ENCODE measurements at places on chromosomes 1 and 21.
A peak's percentile ranks its signal among the peaks of the same experiment; 100 is the strongest.

- DNase-seq = peak; percentile 7
- peak overlapping the region; percentile 53 for H3K4me3 ChIP-seq
Observed at GRCh38 chr1:63073309-63074306, 248.8 kb upstream of the FOXD3 start.

DNA sequence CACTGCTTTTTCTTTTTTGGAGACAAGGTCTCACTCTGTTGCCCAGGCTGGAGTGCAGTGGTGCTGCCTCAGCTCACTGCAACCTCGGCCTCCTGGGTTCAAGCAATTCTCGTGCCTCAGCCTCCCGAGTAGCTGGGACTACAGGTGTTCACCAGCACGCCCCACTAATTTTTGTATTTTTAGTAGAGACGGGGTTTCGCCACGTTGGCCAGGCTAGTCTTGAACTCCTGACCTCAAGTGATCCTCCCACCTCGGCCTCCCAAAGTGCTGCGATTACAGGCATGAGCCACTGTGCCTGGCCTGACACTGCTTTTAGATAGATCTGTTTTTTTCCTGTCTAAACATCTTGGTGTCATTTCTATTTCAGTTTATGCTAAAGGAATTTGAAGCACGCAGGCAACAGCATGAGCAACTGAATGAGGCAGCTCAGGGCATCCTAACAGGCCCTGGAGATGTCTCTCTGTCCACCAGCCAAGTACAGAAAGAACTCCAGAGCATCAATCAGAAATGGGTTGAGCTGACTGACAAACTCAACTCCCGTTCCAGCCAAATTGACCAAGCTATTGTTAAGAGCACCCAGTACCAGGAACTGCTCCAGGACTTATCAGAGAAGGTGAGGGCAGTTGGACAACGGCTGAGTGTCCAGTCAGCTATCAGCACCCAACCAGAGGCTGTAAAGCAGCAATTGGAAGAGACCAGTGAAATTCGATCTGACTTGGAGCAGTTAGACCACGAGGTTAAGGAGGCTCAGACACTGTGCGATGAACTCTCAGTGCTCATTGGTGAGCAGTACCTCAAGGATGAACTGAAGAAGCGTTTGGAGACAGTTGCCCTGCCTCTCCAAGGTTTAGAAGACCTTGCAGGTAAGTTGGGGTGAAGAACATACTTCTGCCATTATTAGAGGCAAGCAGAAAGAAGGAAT lies 106.1 kb upstream of the BMP8A start:
- H3K27me3 ChIP-seq = no peaks in the 10 kb centered on the region
- no peak overlapping the region for H3K27ac ChIP-seq
- no peaks in the 10 kb centered on the region for H3K36me3 ChIP-seq

DNA sequence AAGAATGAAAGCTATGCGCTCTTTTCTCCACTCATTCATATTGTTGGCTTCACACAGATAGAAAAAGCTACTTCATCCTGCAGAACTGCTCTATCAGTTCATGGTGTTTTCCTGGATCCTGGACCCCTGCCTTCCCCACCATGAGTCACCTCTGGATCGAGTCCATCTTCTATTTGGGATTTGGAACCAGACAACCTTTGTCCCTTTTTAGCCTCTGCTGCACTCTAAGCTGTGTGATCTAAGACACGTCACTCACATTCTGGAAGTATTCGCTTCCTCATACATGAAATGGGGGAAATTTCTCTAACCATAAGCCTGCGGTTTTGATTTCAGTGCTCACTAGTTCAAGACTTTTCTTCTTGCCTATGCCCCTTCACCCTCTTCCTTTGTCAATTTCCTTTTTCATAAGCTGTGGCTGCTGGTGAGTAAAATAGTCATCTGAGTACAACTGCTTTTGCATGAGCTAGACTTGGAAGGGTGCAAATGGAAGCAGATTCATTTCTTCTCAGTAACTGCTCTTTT lies 14.1 kb upstream of the DEGS1 start:
- H3K36me3 ChIP-seq = no peaks in the 10 kb centered on the region
- DNase-seq = no peak
- no peaks in the 10 kb centered on the region for H3K4me1 ChIP-seq
- no peak overlapping the region for H3K4me3 ChIP-seq
- no peaks in the 10 kb centered on the region for H3K27me3 ChIP-seq

DNA sequence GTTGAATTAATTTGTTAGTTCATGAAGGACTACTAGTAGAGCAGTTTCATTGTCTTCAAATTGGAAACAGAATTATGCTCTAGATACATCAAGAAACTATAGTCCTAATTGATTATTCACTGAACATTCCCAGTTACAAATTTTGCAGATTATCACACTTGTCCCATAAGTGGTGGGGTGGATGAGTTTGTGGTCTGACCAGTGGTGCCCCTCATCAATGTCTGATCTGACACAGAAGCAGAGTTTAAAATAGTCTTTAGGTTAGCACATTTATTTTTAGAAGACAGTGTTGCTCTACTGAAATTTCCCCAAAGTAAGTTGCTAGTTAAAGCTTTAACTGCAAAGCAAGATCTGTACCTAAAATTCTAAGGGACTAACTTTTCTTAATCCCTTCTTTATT lies 42.9 kb downstream of the INKA2 start:
- no peak for DNase-seq
- no peaks in the 10 kb centered on the region for H3K27me3 ChIP-seq
- H3K36me3 ChIP-seq = no peaks in the 10 kb centered on the region
- peaks cover 13% of the 10 kb centered on the region for H3K4me1 ChIP-seq
- H3K4me3 ChIP-seq = no peak overlapping the region

DNA sequence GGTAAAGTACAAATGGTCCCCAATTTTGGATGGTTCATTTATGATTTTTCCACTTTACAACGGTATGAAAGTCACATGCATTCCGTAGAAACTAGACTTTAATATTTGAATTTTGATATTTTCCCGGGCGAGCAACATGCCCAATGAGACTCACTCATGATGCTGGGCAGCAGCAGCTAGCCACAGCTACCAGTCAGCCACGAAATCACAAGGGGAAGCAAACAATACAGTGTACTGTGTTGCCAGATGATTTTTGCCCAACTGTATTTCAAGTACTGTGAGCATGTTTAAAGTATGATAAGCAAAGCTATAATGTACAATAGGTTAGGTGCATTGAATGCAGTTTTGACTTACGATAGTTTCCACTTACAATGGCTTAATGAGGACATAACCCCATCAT lies 266.8 kb downstream of the VAV3 start:
- no peaks in the 10 kb centered on the region for H3K36me3 ChIP-seq
- no peak for DNase-seq
- H3K27ac ChIP-seq = no peak overlapping the region
- no peaks in the 10 kb centered on the region for H3K27me3 ChIP-seq

DNA sequence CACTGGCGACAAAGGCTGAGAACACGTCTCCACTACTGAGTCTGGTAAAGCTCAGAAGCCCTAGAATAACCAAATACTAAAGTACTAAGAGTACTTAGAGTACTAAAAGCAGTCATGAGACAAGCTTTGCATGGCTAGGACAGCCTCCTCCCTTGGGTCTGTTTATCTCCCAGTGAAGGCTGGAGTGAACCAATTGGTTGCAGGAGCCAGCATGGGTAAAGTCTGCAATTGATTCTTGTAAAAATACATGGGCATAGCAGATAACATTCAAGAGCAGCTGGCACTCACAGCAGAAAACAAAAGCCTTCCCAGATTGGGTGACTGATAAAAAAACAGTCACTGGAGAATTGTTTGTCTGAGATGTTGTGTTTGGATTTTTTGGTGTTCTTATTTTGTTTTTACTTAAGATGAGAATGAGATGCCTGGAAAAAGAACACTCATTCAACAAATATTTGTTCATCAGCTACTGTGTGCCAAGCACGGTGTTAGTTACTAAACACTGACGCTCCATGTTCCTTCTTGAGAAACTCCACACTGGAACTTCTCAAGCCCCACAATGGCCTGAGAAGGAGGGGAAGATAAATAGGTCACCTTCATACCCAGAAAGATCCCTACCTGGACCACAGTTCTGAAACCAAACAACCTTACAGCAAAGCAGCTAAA lies 3.7 kb downstream of the IRF6 start:
- DNase-seq = no peak
- H3K4me3 ChIP-seq = no peak overlapping the region
- peak overlapping the region; percentile 78 for H3K27ac ChIP-seq
- H3K4me1 ChIP-seq = no peaks in the 10 kb centered on the region

DNA sequence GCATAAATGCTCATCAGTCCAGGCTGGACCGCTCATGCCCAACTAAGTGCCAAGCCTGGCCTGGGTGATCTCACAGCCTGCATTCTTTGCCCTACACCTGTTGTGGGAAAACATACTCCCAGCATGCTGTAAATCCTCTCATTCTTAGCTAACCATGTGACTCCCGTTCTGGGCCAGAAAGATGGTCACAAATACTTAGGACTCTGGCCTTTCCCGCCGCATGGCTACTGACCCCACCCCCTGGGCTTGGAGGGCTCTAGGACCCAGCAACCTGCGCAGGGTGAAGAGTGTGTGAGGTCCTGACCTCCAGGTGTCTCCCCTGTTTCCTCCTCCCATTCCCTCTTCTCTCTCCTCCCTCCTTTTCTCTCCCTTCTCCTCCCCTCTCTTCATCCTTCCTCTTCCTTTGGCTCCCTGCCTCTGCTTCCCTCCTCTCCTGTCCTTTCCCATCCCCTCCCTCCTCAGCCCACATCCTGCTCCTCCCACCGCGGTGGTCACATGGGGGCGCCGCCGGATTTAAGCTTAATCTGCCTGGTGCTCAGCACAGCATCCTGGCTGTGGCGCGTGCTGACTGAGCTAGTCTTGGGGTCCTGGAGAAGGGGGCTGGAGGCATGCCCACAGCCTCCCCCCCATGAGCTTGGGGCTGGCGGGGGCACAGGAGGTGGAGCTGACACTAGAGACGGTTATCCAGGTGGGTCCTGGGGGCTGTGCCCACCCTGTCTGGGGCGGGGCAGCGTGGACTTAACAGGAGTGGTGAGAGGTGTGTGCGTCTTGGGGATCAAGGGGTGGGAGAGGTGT lies at the start of gene CROCC:
CROCC (plus strand) TSS at position 541 of the 795 bp plus-strand sequence; CDS start at position 629, 88 bp downstream.
- DNase-seq = no peak
- H3K36me3 ChIP-seq = no peaks in the 10 kb centered on the region
- no peak within 1 kb of the TSS for H3K4me3 ChIP-seq
- H3K4me1 ChIP-seq = no peaks in the 10 kb centered on the region
- peaks cover 19% of the 10 kb centered on the region for H3K27me3 ChIP-seq

GRCh38 chr1:5729636-5730145 lies 262.5 kb downstream of the NPHP4 start:
- no peak overlapping the region for H3K4me3 ChIP-seq
- no peaks in the 10 kb centered on the region for H3K36me3 ChIP-seq
- no peak for DNase-seq
- no peak overlapping the region for H3K27ac ChIP-seq

- H3K4me1 ChIP-seq = peaks cover 22% of the 10 kb centered on the region
- no peaks in the 10 kb centered on the region for H3K27me3 ChIP-seq
- peak overlapping the region; percentile 13 for H3K4me3 ChIP-seq
- no peak for DNase-seq
- peak overlapping the region; percentile 99 for H3K27ac ChIP-seq
Observed at GRCh38 chr1:220882061-220882891, 3.0 kb downstream of the HLX start.

DNA sequence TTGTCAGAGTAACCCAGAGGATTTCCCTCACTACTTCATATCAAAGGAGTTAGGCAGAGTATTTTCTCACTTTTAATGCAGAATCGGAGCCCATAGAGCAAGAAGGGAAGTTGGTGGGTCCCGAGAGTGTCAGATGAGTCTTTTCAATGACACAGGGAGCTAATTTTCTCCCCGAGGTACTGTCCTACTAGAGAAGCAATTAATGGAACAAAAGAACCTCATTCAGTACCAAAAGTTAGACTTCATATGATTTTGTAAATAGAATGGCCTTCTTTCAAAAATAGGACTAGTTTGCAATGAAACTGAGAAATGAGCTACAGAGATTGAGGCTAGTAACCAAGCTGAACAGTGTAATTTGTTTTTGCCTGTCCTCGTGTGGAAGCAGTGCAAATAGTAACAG lies 3.9 kb downstream of the NCAM2 start:
- no peak overlapping the region for H3K4me3 ChIP-seq
- H3K36me3 ChIP-seq = no peaks in the 10 kb centered on the region
- no peak overlapping the region for H3K27ac ChIP-seq

DNA sequence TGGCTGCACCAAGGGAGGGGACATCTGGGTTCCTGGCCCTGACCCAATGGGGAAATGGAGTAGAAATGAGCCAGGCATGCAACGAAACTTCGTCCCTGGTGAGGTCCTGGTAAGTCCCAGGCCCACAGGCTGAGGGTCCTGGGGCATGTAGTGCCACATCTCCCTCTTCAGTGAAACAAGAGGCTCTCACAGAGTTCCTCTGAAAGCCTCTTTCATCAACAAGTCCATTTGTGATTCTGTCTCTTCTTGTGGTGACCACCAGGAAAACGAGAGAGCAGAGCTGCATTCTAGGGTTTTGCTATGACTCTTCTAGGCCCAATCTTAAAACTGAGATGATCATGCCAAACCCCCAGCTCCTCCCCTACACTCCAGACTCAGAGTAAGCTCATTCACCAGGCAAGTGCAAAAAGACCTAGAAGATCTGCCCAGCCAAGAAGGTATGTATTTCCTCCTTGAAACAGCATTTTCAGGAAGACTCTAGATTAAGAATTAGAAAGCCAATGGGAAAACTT lies 24.3 kb upstream of the RNF220 start:
- no peak overlapping the region for H3K27ac ChIP-seq
- DNase-seq = no peak
- H3K4me3 ChIP-seq = no peak overlapping the region
- no peaks in the 10 kb centered on the region for H3K27me3 ChIP-seq
- no peaks in the 10 kb centered on the region for H3K4me1 ChIP-seq

GRCh38 chr1:181208083-181208482 lies 119.6 kb downstream of the IER5 start:
- H3K36me3 ChIP-seq = no peaks in the 10 kb centered on the region
- H3K27ac ChIP-seq = no peak overlapping the region
- no peak for DNase-seq
- H3K4me1 ChIP-seq = no peaks in the 10 kb centered on the region
- no peak overlapping the region for H3K4me3 ChIP-seq
- no peaks in the 10 kb centered on the region for H3K27me3 ChIP-seq

Data from tibial nerve (tissue), 4 donors.